ENCODE measurements at places on chromosomes 4 and X.
A peak's percentile ranks its signal among the peaks of the same experiment; 100 is the strongest.

DNA sequence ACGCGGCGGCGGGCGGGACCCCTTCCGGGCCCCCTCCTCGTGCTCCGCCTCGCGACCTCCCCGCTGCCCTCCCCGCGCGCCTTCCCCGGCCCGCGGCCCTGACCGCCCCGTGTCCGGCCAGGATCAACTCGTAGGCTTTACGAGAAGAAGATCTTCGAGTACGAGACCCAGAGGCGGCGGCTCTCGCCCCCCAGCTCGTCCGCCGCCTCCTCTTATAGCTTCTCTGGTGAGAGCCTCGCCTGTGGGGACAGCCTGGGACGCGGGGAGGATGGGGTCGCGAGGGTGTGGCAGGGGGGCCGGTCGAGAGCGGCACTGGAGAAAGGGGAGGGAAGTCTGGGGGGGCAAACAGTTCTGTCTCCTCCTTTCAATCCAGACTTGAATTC lies 465 bp downstream of the EMD start:
- DNase-seq = no peak

DNA sequence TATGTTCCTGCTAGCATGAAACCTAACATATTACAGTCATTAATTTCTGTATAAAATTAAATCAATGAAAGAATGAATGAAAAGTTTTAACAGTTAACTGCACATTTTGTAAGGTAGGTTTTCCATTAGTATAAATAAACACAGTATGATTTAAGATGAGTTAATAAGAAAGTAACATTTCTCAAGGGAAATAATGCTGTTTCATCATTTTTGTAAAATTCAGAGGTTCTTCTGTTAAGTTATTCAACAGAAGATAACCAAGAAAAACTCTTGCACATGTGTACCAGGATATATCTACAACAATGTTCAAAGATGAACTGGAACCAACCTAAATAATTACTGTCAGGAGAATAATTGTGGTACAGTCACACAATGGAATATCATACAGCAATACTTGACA lies 88.6 kb downstream of the NEK1 start:
- no peak for DNase-seq

DNA sequence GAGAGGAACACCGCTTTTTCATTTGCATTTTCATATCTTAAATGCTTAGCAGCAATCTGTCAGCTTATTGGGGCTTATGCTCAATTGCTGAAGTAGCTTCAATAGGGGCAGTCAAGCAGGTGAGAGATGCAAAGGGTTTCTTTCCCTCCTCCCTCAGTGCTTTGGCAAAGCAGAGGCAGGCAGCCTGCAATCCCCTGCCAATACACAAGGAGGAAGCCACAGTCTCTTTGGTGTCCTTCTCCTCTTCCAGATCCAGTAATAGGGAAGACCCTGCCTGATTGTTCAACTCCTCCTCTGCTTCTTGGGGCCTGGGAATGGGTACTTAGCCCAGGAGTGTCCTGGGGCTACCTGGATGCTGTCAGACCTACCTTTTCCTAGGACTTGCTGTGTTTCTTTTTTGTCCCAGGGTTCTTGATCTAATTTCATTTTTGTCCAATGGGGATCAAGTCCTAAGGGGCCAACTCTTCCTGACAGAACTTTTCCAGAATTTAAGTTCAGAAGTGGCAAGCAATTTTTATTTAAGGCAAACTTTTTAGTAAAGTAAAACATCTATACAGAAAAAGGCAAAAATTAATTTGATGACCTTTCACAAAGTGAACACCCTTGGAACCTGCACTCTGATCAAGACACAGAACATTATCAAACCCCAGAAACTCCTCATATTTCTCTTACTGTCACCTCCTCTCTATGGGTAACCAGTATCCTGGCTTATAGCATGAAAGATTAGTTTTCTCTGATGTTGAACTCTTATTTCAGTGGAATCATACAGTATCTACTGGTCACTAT lies 260.3 kb downstream of the PPP3CA start:
- DNase-seq = no peak

DNA sequence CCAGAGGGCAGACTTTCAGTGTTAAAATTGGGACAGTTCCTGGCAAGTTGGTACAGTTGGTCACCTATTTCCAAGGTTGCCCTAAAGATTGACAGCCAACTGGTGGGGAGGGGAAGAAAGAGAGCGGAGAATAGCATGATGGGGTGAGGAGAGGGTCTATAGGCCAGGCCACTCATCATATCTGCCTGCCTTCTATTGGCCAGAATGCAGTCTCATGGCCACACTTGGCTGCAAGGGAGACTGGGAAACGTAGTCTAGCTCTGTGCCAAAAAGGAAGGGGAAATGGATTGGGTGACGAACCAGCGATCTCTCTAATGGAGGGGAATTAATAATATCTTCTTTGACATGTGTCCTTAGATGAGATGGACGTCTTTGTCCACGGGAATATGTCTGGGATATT lies 197.4 kb upstream of the ATP6AP2 start:
- DNase-seq = no peak

DNA sequence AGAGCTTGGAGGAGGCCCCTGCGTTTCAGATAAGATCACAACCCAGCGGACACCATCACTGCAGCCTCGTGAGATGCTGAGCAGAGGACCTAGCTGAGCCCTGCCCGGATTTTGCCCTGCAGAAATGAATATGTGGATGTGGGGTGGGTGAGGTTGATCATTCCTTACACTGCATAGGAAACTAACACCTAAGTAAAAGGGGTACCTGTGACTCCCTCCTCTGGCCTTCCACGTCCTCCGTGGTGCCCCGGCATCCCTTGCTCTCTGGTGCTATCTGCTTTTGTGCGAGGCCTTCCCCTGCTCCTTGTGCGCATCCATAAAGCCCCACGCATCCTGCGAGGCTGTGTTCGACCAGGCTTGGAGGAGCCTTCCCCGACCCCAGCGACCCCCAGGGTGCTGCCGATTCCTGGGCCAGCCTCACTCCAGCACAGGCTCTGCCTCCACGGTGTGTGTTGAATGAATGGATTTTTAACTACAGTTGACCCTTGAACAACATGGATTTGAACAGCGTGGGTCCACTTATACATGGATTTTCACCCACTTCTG lies 25.6 kb upstream of the GPR78 start:
- DNase-seq = no peak

GRCh38 chr4:37450309-37450708 lies 205.8 kb downstream of the NWD2 start:
- no peak for DNase-seq

GRCh38 chrX:85243155-85243554 lies 424 bp downstream of the SATL1 start:
- no peak for DNase-seq

GRCh38 chr4:6331018-6331417 lies 61.4 kb downstream of the WFS1 start:
- peak; percentile 28 for DNase-seq

GRCh38 chrX:44082829-44083228 lies 109.6 kb upstream of the NDP start:
- no peak for DNase-seq

DNA sequence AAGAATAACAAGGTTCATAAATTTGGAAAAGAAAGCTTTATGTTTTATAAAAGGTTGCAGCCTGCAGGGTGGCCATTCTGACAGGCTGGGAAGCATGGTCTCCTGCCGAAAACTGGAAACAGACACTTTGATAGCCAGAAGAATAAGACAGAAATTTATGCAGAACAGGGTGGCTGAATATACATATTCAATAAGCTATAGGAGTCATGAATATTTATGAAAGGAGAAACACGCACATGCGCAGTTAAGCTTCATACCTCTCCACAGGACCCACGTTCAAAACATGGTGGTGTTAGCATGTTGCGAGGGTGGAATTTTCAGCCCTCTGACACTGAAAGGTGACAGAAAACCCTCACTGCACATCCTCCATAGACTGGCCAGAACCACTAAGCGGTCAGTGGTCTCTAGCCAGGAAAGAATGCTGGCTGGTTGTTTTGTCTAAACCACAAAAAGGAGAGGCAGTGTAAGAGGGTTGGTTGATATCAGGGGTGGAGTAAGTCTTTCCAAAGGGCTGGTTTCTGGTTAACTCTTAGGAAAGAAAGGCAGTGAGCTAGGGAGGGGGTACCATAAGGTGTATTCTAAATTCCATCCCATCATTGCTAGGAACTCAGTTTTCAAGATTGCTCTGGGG lies 58.2 kb downstream of the ANXA10 start:
- DNase-seq = no peak

DNA sequence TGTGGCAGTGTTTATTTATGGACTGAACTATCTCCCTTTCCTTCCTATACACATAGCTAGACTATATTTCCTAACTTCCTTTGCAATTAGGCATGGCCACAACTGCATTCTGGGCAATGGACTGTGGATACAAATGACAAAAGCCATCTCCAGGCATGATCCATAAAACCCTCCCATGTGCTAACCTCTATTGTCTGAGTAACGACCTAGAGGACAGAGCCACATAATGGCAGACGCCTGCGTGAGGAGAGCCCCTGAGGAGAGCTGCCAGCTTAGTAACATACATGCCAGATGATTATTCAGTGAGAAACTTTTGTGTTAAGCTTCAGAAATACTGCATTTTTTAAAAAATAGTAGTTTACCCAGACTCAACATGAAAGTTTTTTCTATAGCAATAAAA lies 142.9 kb downstream of the ADGRA3 start:
- no peak for DNase-seq

DNA sequence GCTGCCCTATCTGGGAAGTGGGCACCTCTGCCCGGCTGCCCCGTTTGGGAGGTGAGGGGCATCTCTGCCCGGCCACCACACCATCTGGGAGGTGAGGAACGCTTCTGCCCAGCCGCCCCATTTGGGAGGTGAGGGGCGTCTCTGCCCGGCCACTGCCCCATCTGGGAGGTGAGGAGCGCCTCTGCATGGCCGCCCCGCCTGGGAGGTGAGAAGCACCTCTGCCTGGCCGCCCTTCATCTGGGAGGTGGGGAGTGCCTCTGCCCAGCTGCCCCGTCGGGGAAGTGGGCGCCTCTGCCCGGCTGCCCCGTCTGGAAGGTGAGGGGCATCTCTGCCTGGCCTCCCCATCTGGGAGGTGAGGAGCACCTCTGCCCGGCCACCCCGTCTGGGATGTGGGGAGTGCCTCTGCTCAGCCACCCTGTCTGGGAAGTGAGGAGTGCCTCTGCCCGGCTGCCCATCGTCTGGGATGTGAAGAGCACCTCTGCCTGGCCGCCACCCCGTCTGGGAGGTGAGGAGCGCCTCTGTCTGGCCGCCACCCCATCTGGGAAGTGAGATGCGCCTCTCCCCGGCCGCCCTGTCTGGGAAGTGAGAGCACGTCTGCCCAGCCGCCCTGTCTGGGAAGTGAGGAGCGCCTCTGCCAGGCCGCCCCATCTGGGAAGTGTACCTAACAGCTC lies 9.8 kb downstream of the PABPC1L2A start:
- DNase-seq = no peak

- no peak for DNase-seq
Measured at GRCh38 chr4:142408003-142408441, 438.1 kb downstream of the INPP4B start.

DNA sequence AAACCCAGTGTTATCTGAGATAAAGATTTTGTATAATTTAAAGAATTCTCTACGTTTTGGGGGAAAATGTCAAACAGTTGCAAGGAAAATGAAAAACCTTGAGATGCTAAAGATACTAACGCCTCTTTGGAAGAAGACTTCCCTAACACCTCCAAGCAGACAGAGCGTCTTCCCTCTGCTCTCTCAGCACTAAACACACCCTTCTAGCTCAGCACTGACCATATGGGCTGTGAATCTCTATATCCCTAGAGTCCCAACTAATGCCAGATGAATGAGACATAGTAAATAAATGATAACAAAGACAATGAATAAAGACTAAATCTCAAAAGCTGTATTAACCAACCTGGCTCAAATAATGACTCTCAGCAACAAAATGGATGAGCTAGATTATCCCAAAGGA lies 13.3 kb downstream of the FUNDC1 start:
- DNase-seq = no peak

DNA sequence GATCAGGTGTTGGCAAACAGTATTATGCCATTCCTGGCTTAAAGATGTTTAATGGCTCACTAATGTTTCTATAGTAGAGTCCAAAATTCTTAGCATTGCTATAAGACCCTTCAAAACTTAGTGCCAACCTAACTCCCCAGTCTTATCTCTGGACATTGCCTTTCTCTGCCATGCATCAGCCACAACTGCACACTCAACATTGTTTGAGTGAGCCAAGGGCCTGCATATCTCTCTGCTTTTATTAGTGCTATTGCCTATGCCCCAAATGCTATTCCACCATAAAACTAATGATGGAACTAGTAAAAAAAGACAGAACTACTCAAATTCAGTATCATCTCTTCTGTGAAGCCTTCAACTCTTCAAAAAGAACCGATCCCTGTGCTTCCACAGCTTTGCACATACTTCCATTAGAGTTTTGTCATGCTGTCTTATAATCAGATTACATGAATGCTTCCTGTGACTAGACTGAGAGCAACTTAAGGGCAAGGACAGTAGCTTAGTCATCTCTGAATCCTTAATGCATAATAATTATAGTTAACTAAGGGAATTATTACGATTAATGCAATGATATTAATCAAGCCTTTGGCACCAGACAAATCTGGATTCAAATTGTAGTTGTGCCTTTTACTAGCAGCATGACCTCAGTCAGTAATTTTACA lies 53.7 kb downstream of the CHM start:
- no peak for DNase-seq

DNA sequence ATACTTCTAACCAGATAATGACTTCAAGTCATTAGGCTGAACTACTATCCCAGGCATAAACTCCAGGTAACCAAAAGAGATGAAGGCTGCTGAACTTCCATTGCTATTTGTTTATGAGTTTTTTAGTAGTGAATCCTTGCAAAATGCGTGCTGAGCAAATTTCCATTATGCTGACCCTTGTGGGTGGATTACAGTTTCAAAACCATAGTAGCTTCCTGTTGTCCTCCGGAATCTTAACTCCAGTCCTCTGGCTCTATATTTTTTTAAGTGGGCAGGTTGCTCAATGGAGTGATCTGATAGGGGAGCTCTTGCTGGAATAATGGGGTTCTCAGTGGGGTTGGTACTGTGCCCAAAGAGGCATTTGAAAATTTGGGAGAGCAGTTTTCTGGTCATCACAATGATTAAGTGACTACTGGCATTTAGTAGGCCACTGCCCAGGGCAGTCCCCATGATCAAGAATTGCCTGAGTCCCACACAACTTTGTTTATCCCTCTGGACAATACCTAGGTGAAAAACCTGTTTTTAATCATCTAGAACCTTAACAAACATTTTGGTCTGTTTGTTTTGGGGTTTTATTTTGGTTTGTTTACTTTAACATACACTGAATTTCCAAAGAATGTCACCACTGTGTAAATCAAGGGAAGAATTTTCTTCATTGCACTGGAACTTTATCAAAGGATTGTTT lies 302.3 kb upstream of the GATB start:
- no peak for DNase-seq

- DNase-seq = no peak
Measured at GRCh38 chrX:134604701-134605311, 53.5 kb downstream of the PLAC1 start.

DNA sequence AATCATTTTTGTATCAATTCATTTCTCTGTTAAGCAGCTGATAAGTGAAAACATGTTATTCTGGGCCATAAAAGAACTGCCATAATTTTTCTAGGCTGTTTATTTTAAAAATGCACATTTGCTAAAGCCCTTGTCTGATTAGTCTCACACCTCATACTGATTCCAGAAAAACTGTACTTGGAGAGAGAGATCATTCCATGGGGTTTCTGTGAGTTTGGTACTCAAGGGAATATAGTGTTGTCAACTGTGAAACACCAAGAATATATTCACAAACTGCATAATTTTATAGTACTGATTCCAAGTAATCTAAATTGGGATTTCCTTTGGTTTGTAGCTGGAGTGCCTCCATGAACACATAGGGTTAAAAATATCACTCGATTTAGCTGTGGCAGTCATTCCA lies 547.6 kb downstream of the RPA4 start:
- DNase-seq = no peak

Data from CD4-positive, alpha-beta T cell treated with Interleukin-2 at 100 ng/mL for 4 hours (primary cell).